ENCODE measurements at places on chromosomes 12 and 14.
A peak's percentile ranks its signal among the peaks of the same experiment; 100 is the strongest.

DNA sequence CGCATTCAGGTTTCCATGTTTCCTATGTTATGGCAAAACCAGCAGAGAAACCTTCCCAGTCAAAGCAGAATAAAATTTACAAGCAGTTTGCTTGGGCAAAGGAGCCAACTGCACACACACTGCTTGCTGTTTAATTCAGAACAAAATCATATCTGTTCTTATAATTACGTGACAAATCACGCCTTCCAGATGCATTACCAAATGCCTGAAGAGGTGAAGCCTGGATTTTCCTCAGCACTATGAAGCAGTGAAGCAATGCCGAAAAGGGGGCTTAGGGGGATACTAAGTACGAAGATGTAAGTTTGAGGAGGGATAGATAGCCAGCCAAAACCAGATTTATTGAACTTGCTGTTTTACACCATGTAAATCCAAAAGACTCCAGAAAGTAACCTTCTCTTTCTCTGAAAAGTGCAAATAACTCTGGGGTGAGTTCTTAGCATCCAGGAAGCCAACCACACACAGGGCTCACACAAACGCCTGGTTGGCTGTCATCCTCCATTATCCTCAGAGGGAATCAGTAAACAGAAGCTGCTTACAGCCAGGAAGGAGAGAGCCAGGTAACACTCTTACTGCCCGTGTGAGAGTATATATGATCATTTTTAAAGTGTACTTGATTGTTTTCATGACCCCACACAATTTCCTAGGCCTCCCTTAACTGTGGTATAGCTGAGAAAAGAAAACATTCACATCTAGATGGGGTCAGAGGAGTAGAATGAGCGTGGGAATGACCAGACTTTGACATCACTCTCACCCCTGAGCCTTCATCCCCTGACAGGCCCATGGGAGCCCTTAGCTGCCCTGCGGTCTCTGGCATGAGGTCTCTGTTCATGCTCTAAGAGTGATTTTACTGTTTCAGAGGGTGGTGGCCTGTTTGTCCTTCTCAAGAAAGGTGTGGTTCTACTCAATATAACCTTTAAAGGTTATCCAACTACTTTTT lies 442.5 kb downstream of the EGLN3 start:
- no peak for DNase-seq

GRCh38 chr12:67726868-67727267 lies 78.3 kb downstream of the DYRK2 start:
- no peak for DNase-seq

GRCh38 chr14:87066221-87066817 lies 926.7 kb downstream of the GALC start:
- DNase-seq: no peak

DNA sequence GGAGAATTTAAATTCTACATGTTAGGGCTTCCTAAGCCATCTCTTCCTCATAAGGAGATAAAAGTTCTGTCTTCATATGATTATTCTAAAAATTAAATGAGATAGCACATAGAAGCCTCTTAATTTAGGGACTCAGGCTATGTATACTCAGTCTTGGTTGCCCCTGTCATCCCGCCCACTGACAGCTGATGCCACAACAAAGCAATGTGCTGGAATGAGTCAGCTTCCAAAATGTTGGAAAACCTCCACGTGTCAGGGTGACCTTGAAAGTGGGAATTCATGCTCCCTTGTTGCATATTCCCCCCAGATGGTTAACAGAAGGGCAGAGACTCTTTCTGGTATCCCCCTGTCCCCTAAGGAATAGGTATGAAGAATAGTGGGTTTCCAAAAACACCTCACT lies 238.0 kb upstream of the DDHD1 start:
- no peak for DNase-seq

DNA sequence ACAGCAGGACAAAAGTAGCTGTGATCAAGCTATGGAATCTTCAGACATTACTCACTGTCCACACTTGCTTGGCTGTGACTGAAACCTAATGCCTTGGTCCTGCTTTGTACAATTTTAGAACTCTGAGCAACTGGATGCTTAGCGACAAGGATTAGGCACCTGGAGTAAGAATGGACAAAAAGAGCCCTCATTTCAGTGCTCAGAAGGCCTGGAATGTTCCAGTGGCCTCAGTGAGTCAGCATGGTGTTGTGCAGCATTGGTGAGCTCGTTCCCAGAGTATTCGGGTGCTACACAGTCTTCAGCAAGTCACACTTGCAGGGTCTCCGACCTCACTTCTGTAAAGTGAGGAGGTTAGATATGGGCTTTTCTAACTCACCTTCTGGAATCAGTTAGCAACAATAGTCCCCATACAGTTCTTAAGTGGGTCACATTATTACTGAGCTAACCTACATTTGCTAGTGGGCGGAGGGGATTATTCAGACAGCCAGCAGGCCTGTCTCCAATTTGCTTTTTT lies 108.0 kb upstream of the MDM1 start:
- DNase-seq: no peak

GRCh38 chr12:124655048-124655697 lies 87.8 kb upstream of the NCOR2 start:
- DNase-seq: no peak

- DNase-seq: peak; percentile 7
These were observed 133.7 kb downstream of the AEBP2 start for GRCh38 chr12:19572920-19573558.

- peak; percentile 61 for DNase-seq
These were observed 56.0 kb downstream of the PLEKHG3 start for GRCh38 chr14:64760146-64760755.

DNA sequence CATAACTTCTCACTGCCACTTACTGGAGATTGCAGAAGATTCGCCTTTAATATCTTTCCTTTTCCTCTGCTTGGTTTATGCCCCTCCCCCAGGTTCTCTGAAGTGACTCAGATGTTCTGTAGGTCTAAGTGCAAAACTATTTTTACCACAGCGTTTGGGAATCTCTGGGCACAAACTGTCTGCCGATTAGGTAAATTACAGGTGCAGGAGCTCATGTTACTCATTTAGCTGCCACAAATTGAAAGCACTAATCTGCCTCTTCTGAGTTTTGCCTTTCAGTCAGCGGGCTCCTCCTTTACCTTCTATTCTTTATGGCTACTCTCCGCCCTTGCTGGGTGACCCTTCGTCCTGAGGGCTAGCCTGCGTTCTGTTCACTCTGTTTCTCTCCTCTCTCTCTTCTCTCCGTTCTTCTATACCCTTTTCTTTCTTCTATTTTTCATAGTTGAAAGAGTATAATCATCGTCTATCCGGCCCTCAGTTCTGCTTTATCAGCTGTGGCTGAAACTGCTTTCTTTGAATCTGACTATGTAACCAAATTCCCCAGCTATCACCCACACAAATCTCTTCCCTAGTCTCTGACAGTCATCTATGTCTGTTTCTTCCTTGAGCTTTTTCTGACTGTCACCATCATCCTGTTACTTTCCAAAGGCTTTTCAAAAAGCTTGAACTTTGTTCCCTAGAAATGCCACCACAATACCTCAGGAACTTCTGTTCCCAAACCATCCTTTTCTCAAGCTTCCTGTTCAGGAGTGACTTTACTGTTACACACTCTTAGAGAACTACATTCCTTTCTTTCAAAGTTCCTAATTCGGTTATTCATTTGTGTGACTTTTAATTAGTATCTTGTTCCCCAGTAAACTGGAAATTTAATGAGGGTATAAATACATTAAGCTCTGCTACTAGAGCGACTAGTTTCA lies 4.3 kb upstream of the MYF6 start:
- no peak for DNase-seq

- peak; percentile 96 for DNase-seq
These were observed at the start of gene EP400 for GRCh38 chr12:131949431-131950181. Gene EP400 (plus strand): TSS chr12:131949942. CDS start chr12:131960620, 10,678 bp downstream.

DNA sequence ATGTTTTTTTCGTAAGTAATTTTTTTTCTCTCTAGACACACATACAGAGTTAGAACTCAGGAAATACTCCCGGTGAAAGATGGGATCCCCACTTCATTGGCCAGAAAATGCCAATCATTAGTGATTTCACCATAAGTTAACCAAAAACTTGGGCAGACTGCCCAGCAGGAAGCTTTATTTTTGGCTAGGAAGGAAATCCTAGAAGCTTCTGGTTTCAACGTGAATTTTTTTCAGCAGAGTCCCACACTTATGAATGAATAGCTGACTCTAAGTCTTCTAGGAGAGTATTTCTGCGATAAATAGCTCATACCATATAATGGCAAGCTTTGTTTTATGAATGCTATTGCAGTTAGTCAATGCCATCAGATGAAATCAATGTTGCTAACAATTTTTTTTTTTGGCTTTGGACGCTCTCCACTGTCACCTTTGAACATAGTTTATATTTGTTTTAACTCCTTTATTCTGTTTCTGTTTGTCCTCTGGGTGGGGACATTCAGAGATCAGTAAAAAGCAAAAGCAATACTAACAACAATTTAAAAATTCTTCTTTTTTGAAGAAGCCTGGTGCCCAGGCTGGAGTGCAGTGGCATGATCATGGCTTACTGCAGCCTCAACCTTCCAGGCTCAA lies 9.5 kb downstream of the PPP1CC start:
- DNase-seq: no peak

- DNase-seq: no peak
These were observed 52.9 kb upstream of the BCL2L14 start for GRCh38 chr12:12017798-12018197.

DNA sequence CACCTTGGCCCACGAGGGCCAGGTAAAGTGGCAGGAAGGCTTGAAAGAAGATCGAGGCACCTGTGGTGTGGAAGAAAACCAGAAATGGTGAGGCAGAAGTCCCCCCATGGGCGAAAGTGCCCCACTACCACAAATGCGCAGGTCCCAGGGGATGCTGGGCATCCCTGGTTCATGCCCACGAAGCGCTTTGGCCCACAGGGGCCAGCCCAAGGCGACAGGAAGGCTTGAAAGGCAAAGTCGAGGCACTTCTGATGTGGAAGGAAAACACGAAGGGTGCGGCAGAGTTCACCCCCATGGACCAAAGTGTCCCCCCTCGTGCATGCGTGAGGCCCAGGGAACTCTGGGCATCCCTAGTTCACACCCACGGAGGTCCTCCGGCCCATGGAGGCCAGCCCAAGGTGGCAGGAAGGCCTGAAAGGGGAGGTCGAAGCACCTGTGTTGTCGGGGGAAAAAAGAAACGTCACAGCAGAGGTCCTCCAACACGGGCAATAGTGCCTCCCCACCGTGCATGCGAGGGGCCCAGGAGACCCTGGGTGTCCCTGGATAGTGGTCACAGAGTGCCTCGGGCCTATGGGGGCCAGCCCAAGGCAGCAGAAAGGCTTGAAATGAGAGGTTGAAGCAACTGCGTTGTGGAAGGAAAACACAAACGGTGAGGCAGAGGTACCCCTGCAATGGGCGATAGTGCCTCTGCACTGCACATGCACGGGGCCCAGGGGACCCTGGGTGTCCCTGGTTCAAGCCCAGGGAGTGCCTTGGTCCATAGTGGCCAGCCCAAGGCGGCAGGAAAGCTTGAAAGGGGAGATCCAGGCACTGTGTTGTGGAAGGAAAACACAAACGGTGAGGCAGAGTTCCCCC lies 373.9 kb downstream of the ALG10 start:
- DNase-seq: no peak

GRCh38 chr14:76307786-76308780 lies 67.9 kb upstream of the ESRRB start:
- DNase-seq: no peak

DNA sequence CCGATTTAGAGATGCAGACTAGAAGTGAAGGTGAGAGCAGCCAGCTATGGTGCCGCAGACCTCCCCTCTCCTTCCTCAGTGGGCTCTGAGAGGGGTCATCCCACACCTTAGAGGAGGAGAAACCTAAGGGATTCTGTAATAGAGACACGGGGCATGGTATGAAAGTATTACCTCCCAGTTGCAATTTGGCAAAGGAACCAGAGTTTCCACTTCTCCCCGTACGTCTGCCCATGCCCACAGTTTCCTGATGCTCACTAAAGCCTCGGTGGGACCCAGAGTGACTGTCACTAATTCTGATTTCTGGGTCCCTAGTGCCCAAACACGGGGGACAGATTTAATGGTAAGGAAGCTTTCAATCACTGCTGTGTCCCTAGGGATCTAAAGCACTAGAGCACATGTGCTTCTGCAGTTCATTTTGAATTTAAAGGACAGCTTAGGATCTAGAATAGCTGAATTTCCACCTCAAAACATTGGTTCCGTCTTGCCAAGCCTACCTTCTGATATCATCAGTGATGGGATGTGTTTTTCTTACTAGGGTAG lies 44.1 kb downstream of the DAD1 start:
- DNase-seq: no peak

DNA sequence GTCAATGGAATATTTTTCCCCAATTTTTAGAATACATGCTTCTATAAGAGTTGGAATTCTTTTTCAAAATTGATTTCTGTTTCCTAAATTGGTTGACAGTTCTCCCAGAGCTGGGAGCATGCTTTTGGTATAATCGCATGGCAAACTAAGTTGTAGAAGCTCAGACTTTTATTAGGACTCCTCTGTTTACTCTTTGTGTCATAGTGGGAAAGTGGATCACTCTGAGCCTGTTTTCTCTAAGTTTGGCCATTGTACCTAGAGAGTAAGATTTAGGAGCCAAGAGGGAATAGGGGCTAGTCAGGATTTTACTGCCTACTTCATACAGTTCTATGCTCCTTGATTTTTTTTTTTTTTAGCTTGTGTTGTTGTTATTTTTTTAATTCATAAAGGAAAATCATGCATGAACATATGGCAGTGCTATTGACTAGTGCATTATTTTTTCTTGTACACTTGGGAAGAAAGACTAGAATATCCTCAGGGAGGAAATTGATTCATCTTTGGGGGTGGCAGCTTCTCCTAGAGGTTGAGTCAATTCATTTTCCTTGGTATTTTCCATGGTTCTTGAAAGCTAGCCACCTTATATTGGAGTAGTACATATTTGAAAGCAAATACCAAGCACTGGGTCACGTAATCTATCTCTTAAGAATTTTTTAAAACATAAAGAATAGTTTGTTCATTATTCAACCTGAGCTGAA lies 77.7 kb upstream of the TRAF3 start:
- no peak for DNase-seq

DNA sequence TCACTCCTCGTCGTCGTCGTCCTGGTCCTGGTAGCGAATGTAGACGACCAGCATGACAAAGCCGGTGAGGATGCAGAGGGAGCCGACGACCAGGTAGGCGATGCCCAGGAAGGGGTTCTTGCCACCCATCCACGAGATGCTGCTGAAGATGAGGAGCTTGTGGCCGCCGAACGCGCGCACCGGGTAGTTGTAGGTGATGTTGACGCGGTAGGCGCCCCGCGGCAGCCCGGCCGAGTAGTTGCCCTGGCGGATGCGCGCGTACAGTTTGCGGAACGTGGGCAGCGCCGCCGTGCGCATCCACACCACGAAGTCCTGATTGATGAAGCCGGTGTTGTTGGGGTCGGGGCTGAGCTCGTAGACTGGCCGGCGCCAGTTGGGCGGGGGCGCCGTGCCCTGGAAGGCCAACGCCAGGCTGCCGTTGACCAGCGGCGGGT lies 1.0 kb downstream of the TMEM30B start:
- DNase-seq: peak; percentile 32

Measured in stimulated activated CD4-positive, alpha-beta T cell treated with anti-CD3 and anti-CD28 coated beads, Interleukin-2, amount 100 ng/mL, for 48 hours (primary cell).